Epithelial cell of umbilical artery (primary cell): ENCODE measurements at places on chromosomes 4 and X. TPM values are rescaled to one million over a fixed set of nuclear protein-coding genes. Genes with fewer than 3 reads are reported as not detected.

Gene CACNA1F
- not detected in 2 replicates for total RNA-seq

Gene DAPP1
- not detected in 2 replicates for total RNA-seq

Gene ZRSR2
- total RNA-seq, result 1.6 and 6.1 TPM in 2 replicates

Gene MND1
- 5.8 and 5.9 TPM in 2 replicates for total RNA-seq

Gene FGF5
- total RNA-seq, result 0.30 and 0.32 TPM in 2 replicates

Gene FGF16
- total RNA-seq, result 3.5 and 5.8 TPM in 2 replicates

Gene MAGEB17
- not detected in 2 replicates for total RNA-seq

Gene PDE6B
- total RNA-seq, result 7.5 and 10.2 TPM in 2 replicates

Gene CSAG2
- not detected in 2 replicates for total RNA-seq

Gene RNF4
- total RNA-seq, result 64.0 and 75.7 TPM in 2 replicates

Gene BEX1
- total RNA-seq, result 0.32 TPM in 1 of 2 replicates, not detected in the other

Gene FGF13
- under 0.01 TPM in 1 of 2 replicates, not detected in the other for total RNA-seq

Gene CASK
- 16.9 and 24.0 TPM in 2 replicates for total RNA-seq

Gene GNRHR
- not detected in 2 replicates for total RNA-seq

Gene FAM47A
- total RNA-seq, result not detected in 2 replicates

Gene NMU
- not detected in 2 replicates for total RNA-seq

Gene SMIM10
- total RNA-seq, result 0.32 and 1.1 TPM in 2 replicates

Gene TBX22
- total RNA-seq, result not detected in 2 replicates

Gene LNX1
- total RNA-seq, result 3.2 and 3.9 TPM in 2 replicates

Gene SSX4
- not detected in 2 replicates for total RNA-seq

Gene QRFPR
- not detected in 2 replicates for total RNA-seq

Gene CLGN
- 0.32 and 2.1 TPM in 2 replicates for total RNA-seq

Gene S100G
- total RNA-seq, result not detected in 2 replicates

Gene SCML2
- 0.97 and 2.3 TPM in 2 replicates for total RNA-seq

Gene HPGD
- not detected in 2 replicates for total RNA-seq

Gene PCDH10
- total RNA-seq, result 31.3 and 43.9 TPM in 2 replicates

Gene ZFP92
- total RNA-seq, result 1.6 and 2.0 TPM in 2 replicates

Gene N4BP2
- 4.9 and 6.2 TPM in 2 replicates for total RNA-seq

Gene THAP6
- total RNA-seq, result 5.8 and 10.2 TPM in 2 replicates

Gene SPANXA1
- total RNA-seq, result not detected in 2 replicates

Gene ETDB
- total RNA-seq, result not detected in 2 replicates

Gene AREG
- total RNA-seq, result 0.32 TPM in 1 of 2 replicates, not detected in the other
